Stimulated activated CD8-positive, alpha-beta memory T cell treated with anti-CD3 and anti-CD28 coated beads, Interleukin-7, amount 100 ng/mL, for 1 hour (primary cell): ENCODE measurements at places on chromosomes 3 and 15.

GRCh38 chr3:109985943-109986555, 648.7 kb upstream of the DPPA4 start:
- no peak for DNase-seq

DNA sequence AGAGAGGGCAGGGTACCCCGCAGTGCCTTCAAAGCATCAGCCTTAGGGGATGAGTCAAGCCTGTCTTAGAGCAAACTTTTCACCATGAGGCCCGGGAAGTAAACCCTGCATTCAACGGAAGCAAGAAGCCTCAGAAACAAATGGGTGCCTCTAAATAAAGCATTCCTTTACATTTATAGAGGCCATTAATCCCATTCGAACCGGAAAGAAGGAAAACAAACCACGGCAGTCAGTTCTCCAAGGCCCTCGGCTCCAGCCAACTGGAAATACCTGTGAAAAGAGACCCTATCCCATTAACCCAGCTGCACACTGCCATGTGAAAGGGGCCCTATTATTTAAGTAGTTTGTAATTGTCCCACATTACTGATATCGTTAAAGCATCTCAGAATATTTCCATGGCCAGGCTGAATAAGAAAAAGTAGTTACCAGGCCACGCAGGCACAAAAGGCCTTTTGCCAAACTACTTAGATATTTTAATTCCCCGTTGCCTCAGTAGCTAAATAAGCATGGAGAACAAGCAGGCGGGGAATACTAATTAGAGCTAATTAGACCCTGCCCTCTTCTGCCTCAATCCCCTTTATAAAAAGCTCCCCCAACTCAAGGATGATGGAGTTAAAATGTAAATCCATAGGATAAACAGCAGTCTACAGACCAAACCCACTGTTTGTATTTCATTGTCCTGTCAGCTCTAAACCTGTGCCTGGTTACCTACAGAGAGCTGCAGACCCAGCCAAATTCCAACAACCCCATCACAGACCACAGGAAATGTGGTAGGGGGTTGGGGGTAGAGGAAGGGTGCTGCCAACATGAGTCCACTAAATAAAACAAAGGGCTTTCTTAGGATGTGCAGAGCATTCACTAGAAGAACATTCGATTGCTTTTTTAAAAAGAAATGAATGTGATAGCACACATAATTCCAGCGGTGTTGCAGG, 4.1 kb downstream of the ITGB5 start:
- DNase-seq = no peak

- DNase-seq = no peak
Observed at GRCh38 chr15:48046813-48047438, 73.9 kb upstream of the SLC24A5 start.

DNA sequence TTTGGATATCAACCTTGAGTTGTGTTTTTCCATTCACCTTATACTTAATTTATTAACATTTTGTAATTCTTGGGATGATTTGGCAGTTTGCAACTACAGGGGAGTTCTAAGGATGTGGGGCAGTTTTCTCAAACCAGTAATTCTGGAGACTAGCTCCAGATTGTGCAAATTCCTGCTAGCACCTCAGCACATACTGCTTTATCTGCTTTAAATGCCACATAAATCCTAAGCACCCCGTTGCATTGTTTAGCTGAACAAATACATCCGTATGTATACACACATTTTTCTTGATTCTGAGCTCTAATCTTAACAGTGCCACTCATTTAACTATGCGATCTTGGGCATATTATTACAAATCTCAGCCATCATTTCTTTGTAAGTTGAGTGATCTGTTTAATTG, 16.9 kb upstream of the UTS2B start:
- no peak for DNase-seq

DNA sequence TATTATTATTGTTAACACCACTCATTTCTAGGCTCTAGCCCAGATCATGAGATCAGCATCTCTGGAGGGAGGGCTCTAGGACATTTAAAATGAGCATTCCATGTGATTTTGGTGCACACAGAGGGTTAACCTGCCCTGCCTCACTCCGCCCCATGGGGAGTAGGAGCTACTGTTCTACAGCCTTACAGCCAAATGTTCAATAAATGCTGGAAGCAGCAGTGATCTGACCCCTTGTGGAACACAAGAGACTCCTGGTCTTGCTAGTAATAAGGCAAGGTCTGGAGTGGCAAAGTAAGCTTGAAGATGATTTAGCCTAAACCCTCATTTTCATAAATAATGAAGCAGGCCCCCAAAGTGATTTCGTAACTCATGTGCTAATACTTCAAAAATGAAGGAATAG, 166.4 kb upstream of the EOMES start:
- DNase-seq = no peak

GRCh38 chr3:51940648-51941462, 849 bp downstream of the RRP9 start:
- no peak for DNase-seq

- no peak for DNase-seq
Observed at GRCh38 chr3:117728226-117728625, 1018.6 kb downstream of the TUSC7 start.

GRCh38 chr3:162507397-162507796, 1010.8 kb downstream of the OTOL1 start:
- no peak for DNase-seq

DNA sequence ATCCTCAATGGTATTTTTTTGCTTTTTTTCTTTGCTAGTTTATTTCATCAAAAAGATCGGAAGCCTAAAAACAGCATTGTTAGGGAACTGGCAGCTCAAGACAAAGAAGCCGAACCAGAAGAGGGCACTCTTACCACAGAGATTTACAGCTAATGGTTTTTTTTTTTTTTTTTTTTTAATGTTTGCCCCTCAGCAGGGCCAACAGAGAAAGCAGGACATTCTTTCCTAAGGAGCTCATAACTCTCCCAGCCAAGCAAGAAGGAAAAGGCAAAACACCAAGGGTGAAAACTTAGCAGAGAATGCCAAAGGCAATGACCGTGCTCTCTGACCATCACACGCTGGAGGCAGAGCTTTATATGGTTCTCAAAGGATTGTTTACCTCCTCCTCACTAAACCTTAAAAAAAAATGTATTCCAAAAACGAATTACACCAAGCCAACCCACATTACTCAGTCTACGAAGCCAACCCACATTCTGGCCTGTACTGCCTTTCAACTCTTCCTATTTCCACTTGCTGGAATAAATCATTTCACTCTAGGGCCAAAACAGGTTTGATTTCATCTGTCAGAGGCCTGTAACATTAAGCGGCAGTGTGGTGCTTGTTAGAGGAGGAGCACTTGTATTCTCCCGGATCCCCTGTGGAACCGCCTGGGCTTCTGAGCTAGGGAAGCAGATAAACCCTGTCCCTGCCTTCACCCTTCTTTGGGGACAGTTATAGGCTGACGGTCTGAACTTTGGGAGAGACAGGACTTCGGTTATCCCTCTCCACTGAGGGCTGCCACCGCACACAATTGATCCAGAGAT, 35.6 kb upstream of the GYG1 start:
- DNase-seq = no peak

DNA sequence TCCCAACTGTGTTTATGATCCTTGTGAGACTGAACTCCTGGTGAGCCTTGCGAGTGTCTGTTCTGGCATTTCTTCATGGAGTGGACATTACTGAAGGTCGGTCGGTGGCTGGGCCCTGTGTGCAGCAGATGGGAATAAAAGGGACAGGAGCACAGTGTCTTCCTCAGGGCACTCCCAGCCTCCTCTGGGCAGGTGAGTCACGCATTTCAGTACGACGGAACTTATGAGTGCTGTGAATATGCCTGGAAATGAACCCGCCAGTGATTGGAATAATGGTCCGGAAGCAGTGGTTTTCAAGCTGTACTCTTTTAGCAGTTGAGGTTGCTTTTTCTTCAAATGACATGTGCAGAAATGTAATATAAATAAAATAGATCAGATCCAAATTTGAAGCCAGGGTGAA, 55.1 kb downstream of the LARS2 start:
- DNase-seq = no peak

GRCh38 chr3:98602078-98602678, 8.8 kb upstream of the CPOX start:
- no peak for DNase-seq

GRCh38 chr3:126472277-126473006, 3.2 kb downstream of the ZXDC start:
- DNase-seq = no peak

DNA sequence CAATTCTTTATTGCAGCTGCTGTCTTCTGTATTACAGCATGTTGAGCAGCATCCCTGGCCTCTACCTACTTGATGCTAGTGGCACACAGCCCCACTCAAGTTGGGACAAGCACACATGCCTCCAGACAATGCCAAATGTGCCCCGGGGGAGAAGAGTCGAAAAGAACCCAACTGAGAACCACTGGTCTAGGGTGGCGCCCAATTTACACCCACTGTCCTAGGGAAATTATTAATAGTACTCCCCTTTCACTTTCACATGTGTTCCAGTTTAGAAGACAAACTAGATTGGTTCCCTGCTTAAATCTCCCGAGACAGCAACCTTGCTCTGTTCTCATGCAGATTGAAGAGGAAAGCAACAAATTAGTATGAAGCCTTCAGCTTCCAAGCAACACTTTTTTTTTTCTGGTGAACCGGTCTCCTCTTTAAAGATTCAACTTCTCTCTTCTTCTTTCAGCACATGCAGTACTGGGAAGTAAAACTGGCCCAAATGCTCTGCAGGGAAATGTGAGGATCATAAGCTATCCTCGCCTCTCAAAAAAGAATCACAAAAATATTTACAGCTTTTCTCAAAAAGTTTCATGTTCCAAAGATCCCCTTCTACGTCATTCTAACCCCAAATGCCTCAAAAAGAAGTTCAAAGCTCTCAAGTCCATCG, 823.9 kb upstream of the CFAP20DC start:
- no peak for DNase-seq

GRCh38 chr3:11607816-11608215, 35.9 kb downstream of the VGLL4 start:
- DNase-seq = no peak
